Stimulated activated CD8-positive, alpha-beta memory T cell treated with anti-CD3 and anti-CD28 coated beads, Interleukin-4, amount 100 ng/mL, for 1 hour (primary cell): ENCODE measurements at places on chromosomes 5 and 9.
A peak's percentile ranks its signal among the peaks of the same experiment; 100 is the strongest.

DNA sequence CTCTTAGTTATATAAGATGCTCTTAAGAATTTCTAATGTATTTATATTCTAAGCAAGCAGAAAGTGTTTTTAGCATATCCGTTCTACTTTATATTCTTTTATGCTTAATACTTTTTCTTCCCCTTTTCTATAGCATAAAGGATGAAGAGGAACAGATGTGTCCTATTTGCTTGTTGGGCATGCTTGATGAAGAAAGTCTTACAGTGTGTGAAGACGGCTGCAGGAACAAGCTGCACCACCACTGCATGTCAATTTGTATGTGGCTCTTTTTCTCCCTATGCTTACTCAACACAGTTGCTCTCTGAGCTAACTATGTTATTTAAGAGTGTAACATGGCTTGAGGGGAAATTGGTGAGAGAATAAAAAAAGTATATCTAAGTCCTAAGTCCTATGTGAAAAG lies 37.6 kb upstream of the SETD9 start:
- no peak for DNase-seq

- DNase-seq = no peak
These were observed 4.0 kb upstream of the CMYA5 start for GRCh38 chr5:79685627-79686026.

GRCh38 chr5:140992828-140993227 lies 26.6 kb downstream of the PCDHAC2 start:
- no peak for DNase-seq

DNA sequence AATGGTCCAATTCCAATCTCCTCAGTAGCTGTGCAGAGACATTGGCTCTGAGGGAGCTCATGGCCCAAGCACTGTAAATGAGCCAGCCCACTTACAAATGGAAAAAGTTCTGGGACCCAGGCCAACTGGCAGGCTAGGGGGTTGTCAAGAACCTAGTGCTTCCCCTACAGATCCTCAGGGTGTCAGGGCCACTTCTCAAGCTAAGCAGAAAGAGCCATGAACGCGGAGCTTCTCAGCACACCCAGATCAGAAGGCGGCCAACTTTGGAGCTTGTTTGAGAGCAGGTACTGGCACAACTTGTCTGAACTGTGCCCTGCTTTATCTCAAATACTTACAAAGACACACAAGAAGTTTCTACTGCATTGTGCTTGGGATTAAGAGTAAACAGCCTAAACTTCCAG lies 17.5 kb downstream of the TLE1 start:
- no peak for DNase-seq

DNA sequence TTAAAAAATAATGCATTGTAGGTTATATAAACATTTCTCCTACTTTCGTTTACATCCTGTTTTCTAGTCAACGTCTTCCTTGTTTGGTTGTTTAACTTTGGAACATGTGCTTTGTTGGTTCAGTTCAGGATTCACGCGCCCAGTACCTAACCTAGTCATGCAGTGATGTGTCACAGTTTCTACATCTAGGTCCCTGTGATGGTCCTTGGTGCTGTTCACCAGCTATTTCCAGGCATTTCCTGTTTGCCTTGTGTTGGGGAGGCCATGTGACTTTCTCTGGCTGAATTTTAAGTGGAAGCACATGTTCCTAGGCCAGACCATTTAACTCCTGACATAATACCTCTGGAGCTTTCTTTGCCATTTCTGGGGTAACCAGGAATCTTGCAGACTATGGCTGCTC lies 292.3 kb downstream of the SMARCA2 start:
- no peak for DNase-seq

- peak; percentile 6 for DNase-seq
These were observed 104.9 kb downstream of the CFAP90 start for GRCh38 chr5:7745882-7746610.

DNA sequence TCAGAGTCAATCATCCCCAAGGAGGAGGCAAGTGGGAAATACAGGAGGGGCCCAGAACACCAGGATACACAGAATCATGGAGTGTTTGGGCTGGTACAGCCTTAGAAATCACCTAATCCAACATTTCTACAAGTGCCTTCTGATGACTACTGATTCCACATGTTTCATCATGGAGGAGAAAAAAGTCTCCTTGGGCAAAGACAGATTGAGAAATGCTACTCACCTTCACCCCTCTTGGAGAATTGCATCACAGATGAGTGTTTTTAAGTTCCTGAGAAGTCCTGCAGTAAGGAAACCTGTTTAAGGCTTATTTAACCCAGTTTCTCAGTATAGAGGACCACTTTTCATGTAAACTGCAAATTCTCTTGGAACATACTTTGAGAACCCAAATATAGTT lies 2.2 kb upstream of the SLIT3 start:
- no peak for DNase-seq

GRCh38 chr9:126418608-126419007 lies 92.0 kb downstream of the MVB12B start:
- no peak for DNase-seq

- no peak for DNase-seq
These were observed 26.9 kb upstream of the GALNT10 start for GRCh38 chr5:154163327-154164248.

DNA sequence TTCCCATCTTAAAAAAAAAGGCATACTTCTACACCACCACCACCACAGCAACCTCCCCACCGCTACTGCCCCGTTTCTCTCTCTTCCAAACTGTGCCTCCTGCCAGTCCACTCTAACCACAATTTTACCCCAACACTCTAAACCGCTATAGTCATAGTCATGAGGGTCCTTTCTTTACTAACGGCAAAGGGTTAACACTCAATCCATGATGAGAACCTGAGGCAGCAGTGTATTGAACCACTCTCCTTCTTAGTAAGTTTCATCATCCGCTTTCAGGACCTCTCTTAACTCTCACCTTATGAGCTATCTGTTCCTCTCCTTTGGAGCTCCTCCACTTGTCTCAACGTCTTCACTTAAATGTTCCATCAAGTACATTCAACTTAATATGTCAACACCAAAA lies 34.0 kb downstream of the IDNK start:
- DNase-seq = no peak

DNA sequence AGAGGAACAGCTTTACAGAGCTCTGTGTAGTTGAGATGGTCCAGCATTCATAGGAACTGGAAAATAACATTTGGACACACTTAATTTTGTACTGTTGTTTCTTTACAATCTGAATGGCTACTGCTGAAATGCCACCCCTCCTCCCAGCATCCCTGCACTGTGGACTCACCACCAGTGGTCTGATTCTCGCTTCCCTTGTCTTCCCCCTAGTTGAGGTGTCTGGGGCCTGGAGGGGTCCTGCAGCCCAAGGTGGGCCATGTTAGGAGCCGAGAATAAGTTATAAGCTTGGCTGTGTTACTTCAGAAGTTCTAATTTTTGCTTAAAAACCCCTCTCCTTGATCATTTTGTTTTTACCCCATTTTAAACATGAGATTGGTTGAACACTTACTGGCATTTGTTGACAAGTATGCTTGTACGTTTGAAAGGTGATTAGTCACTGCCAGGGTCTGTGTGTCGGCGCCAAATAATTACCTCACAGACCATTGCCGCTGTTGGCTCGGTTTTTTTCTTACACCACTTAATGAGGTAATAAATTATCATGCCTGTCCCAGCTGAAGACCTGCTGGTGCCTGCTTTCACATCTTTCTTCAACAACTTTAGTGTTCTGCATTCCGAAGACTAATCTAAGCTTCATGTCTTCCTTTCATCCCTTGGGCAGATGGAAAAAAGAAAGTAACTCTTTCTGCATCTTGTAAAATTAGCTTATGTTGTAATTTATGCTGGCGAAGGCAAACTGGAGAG lies 65.8 kb downstream of the MCCC2 start:
- no peak for DNase-seq
